8988T (cell line): ENCODE measurements at places on chromosomes 7 and 10.

GRCh38 chr7:985127-985416 lies 2.1 kb downstream of the CYP2W1 start:
- DNase-seq: no peak

DNA sequence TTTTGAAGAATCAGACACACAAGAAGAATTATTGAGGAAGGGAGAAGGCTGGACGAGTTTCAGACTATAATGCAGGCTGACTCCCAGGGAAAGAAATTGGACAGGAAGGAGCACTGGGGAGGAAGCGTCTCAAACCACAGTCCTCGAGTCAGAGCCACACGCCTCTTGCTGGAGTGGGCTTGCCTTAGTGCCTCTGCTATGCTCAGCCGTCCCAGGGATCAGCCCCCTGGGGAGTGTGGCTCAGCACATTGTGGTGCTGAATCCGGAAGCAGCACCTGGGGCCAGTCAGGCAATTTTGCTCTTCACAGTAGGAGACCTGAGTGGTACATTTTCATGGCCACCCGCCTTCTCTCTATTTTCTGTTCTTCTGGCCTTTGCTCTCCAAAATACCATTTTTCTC lies 67.4 kb upstream of the SLC35G1 start:
- no peak for DNase-seq

- no peak for DNase-seq
Observed at GRCh38 chr7:117972606-117973005, 99.4 kb upstream of the CTTNBP2 start.

DNA sequence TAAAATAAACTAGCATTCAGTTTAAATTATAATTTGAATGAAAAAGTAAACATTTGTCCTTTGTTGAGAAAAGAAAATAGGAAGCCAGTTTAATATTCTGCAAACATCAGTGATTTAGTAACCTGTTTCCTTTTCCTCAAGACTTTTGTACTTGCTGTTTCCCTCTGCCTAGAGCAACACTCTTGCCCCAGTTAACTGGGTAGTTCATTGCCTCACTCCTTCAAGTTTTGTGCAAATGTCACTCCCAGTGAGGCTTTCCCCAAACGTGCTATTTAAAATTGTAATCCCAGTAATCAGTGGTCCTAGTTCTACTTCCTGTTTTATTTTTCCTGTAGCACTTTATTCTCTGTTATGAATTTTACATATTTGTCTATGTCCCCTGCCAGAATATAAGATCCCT lies 23.8 kb downstream of the DLD start:
- no peak for DNase-seq

DNA sequence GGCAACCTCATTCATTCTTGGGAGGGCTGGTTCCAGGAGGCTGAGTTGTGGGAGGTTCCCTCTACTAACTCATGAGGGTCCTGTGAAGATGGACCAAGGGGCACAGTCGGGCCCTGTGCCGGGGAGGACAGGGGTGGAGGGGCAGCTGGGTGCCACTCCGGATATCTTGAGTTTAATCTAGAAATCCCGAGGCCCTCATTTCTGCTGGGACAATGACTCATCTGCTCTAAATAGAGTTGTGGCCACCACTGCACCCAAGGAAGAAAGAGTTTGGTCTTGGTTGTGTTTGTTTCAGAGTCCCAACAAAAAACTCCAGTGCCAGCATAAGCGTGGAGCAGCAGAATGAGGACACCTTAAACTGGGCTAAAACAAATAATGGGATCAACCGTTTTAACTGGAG lies 82.4 kb downstream of the EBF3 start:
- DNase-seq: no peak

DNA sequence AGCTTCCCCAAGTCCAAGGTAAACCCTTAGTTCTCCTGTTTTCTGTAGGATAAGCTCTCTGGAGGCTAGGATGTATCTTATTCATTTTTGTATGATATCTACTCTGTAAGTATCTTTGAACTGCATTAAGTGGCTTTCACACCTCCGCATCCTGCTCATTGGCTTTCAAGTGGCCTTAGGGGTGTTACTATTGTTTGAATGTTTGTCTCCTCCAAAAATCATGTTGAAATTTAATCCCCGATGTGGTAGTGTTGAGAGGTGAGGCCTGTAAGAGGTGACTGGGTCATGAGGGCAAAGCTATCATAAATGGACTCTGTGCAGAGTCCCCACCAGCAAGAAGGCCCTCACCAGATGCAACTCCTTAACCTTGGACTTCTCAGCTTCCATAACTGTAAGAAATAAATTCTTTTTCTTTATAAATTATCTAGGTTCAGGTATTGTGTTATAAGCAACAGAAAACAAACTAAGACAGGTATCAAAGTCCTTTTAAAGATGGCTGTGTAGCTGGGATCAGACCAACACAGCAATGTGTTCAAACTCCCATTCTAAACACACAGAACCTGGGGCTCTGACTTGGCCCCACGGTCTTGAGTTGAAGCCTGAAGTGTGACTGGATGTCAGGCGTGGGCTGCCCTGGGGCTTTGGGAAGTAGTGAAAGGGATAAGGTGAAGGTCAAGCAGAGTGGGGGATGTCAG lies 25.9 kb downstream of the TBXAS1 start:
- no peak for DNase-seq

- no peak for DNase-seq
Observed at GRCh38 chr7:26508481-26508880, 216.8 kb downstream of the SNX10 start.

DNA sequence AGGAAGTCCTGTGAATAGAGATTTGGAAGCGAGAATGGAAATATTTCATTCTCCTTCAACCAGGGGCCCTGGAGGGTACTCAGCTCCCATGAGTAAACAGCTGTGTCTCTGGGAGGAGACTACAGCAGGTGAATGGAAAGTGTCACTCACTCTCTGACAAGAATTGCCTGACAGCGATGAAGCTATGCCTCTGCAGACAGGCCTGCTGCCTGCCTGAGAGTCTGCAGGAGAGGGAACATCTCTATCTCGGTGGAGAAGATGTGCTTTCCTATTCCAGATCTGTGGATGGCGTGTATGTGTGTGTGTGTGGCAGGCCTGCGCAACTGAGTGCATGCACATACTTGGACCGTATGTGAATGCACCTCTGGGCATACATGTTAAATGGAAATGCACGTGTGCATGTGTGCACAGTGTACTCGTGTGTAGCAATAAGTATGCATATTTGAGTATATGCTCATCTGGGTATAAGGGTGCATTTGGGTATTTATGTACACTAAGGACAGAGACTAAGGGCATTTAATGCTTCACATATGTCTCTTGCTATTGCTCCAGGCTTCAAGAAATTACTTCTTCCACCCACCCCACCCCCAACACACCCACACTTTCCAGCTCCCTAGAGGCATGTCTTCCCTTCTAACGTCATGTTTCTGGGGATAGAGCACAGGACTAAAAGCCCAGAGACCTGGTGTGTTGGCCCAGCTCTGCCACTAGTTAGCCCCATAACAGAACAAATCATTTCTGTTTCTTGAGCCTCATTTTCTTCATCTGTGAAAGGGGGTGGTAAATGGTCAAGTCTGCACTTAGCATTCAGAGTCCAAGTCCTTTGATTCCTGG lies 4.6 kb upstream of the ADCYAP1R1 start:
- DNase-seq: no peak

- DNase-seq: no peak
Observed at GRCh38 chr10:96208271-96208670, 63.1 kb downstream of the BLNK start.

DNA sequence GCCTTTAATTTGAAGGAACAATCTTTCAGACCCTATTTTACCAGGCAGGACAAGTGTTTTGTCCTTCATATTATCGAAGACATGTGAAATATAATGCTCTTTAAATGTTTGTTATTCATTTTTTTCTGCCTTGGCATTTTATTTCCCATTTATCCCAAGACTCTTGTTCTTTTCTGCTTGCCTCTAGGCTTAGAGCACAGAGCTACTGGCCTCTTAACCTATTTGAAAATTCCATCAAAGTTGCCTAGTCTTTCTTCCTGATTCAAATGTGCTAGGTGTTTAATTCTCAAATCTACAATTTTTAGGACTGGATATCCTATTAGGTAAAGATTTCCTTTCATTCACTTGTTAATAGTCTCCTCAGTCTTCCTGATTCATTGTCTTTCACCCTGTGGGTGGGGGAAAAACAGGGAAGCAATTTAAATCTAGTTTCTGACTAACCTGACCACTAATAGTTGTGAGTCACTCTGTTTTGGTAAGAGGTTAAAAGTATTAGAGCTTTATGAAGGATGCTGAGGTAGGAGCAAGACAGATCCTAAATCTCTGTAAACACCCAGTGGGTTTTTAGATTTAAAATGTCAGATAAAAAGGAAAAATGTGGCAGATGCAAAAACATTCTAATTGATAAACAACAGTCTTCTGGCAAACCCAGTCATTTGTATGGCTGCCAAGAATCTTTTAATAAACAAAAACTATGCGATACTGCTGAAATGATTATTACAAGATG lies 1.5 kb downstream of the LIPK start:
- DNase-seq: no peak

DNA sequence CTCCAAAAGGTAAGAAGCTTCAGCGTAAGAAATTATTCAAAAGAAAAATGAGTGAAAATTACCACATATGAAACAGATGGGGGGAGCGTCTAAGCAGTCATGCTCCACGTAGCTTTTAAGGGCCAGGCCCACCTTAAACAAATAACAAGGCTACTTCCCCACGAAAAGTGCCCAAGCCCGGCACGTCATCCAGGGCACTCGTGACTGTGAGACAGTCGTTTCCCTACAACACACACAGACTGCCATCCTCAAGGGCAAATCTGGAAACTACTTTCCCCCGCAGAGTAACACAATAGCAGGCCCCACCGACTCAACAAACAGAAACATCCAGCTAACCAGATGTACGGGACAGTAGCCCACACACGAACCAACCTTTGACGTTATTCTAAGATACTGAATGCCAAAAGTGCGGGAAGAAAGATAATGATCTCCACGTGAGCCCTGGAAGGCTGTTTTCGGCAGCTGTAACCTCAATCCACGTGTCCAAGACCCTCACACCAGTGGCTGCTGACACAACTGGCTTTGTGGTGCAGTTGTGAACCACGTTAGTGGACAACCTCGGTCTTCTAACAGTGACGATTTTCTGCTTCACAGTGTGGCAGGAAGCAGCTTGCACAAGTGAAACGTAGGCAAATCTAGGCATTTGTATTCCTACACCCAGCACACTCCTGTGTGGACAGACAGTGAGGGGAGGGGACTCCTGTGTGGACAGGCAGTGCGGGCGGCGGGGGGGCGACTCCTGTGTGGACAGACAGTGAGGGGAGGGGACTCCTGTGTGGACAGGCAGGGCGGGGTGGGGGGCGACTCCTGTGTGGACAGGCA lies 251.7 kb downstream of the ZMYND11 start:
- DNase-seq: no peak

GRCh38 chr10:29993319-29993915 lies 66.0 kb downstream of the JCAD start:
- DNase-seq: no peak
